GM23248 (cell line): ENCODE measurements at places on chromosomes 5 and 9. TPM values are rescaled to one million over a fixed set of nuclear protein-coding genes. Genes with fewer than 3 reads are reported as not detected.

BNC2 gene
- total RNA-seq: 18.5 and 18.6 TPM in 2 replicates

KIF3A gene
- 6.8 TPM in 2 replicates for total RNA-seq

KCNV2 gene
- total RNA-seq: not detected in 2 replicates

DNA sequence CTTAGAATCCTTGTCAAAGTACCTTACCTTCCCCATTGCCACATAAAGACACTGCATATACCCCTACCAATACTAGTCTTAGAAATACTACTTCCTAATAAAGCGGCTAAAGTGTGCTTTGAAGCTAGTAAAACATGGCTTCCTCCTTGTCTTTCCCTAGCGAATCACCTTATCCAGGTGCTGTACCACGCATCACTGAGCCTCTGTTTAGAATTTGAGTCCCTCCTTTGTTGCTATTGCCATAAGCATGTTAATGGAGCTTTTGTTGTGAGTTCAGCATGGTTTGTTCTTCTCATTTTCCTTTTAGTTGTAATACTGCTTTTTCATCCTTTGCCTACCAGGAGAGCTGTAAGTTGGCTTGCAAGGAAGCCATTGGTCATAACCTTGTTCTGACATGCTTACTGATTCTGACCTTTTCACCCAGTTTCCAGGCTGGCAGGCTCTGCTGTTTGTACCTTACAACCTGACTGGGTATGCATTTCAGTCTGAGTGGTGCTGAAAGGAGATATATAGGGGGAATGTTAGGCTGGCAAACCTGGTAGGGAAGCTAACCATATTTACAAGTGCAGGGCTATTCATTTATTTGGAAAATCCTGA lies 49.8 kb downstream of the LMNB1 start:
- H3K4me1 ChIP-seq: no peaks in the 10 kb centered on the region
- H3K36me3 ChIP-seq: no peaks in the 10 kb centered on the region
- H3K4me3 ChIP-seq: no peak overlapping the region
- H3K27ac ChIP-seq: no peak overlapping the region
- H3K27me3 ChIP-seq: no peaks in the 10 kb centered on the region

GRCh38 chr5:73097740-73098139 lies 22.6 kb upstream of the TMEM171 start:
- peaks cover 11% of the 10 kb centered on the region for H3K4me1 ChIP-seq
- DNase-seq: no peak
- no peaks in the 10 kb centered on the region for H3K27me3 ChIP-seq
- H3K36me3 ChIP-seq: no peaks in the 10 kb centered on the region
- H3K4me3 ChIP-seq: no peak overlapping the region
- H3K27ac ChIP-seq: no peak overlapping the region

DNA sequence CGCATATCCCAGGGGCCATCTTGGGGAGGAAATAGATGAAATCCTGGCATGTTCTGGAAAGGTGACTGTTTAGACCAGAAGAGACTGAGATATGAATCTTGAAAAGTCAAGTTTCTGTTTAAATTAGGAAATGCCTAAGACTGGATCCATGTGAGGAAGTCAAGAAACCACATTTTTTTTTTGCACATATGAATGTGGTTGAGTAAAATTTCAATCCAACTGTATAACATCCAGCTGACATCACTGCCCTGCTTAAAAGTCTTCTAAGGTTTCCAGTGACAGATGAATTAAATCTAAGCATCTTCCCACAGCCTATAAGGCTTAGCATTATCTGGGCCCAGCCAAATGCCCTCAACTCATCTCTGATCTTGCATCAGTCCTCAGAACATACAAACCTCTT lies 47.7 kb upstream of the TCERG1 start:
- H3K27me3 ChIP-seq: peaks cover 15% of the 10 kb centered on the region
- H3K27ac ChIP-seq: no peak overlapping the region
- no peaks in the 10 kb centered on the region for H3K36me3 ChIP-seq

- peaks cover 21% of the 10 kb centered on the region for H3K4me1 ChIP-seq
- H3K4me3 ChIP-seq: no peak overlapping the region
- no peaks in the 10 kb centered on the region for H3K36me3 ChIP-seq
- DNase-seq: no peak
- H3K27ac ChIP-seq: no peak overlapping the region
- no peaks in the 10 kb centered on the region for H3K27me3 ChIP-seq
These were observed 55.2 kb downstream of the SLC1A3 start for GRCh38 chr5:36661456-36662220.
